ENCODE measurements at places on chromosomes 5 and 9.

DNA sequence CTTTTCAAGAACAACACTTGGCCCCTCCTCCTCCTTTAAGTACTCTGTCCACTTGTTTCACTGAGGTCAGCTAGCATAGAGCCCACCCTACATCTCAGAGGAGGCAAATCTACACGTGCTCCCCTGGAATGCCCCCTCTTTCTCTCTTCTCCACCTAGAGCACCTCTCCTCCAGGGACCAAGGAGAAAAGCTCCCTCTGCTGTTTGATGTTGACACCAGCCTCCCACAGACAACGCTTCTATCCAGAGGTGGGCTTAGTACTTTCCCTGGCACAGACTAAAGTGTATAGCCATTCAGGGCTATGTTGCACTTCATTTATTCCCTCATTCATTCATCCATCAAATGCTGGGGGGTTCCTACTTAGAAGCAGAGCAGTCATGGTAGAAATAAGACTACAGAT is 68.2 kb upstream of the TAF1L start:
- no peak for DNase-seq

GRCh38 chr5:143196601-143197259 is 206.8 kb downstream of the NR3C1 start:
- no peak for DNase-seq

GRCh38 chr5:133423618-133424282 is 188.6 kb downstream of the FSTL4 start:
- peak; percentile 73 for DNase-seq

DNA sequence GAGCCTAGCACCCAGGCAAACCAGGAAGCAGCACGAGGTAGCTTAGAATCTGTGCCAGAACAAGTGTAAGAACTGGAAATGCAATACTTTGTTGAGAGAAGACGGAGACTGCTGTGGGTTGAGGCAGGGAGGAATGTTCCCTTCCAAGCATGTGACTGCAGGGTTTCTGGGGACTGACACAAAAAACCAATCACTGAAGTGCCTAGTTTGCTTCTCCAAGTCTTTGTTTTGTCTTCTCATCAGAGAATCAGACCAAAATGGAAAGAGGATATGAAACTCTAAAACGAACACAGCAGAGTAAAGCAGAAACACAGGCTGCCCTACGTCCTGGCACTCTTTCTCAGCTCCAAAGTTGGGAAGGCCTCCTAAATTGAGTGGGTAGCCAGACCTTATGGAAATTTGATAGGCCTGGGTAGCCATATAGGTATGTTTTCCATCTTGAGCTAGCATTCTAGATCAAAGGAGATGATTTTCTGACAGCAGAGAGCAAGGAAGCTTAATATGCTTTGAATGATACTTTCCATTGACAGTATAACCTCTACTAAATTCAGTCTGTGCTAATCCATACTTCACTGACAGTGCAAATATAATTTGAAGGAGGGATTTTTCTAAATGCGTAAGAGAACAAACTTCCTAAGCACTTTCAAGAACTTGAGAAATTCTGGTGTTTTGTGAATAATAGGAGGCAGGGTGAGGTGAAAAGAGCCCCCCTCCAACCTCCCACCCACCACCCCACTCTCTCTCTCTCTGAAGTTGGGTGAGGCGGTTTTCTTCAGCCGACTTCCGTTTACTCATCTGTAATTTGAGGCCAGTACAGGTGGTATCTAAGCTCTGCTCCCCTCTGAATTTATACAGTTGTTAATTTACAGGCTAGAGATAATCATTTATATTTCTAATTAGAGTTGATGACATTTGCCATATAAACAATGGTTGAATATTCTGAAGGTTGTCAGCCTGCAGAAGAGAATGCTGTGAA is 5.5 kb downstream of the ADRB2 start:
- no peak for DNase-seq

Data from activated T-cell treated with anti-CD3 and anti-CD28 coated beads, Interleukin-2, amount 50 U/mL, for 1 hour (primary cell).